ENCODE measurements at places on chromosomes 1 and 21. TPM values are rescaled to one million over a fixed set of nuclear protein-coding genes. Genes with fewer than 3 reads are reported as not detected.

Gene KCNQ4
- 1.9 TPM for total RNA-seq

GRCh38 chr1:36411674-36412648 is 14.3 kb upstream of the LSM10 start:
- DNase-seq = no peak

Gene IGSF21
- 1.8 TPM for total RNA-seq

DNA sequence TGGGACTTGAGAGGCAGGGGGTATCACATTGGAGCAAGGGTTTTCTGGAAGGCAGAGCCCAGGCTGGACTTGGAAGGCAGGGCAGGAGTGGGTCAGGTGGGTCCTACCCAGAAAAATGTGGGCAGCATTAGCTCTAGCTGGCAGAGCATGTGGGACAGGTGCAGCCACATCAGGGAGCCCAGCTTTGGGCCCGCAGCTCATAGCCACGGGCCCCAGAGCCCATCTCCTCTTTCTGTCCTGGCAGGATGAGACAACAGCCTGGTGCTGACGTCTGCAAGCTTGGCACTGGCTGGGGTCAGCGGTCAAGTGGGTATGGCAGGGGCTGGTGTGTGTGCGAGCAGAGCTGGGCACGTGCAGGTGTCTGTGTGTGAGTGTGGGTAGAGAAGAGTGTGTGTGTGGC is 154.7 kb downstream of the GRIK3 start:
- no peak for DNase-seq

DNA sequence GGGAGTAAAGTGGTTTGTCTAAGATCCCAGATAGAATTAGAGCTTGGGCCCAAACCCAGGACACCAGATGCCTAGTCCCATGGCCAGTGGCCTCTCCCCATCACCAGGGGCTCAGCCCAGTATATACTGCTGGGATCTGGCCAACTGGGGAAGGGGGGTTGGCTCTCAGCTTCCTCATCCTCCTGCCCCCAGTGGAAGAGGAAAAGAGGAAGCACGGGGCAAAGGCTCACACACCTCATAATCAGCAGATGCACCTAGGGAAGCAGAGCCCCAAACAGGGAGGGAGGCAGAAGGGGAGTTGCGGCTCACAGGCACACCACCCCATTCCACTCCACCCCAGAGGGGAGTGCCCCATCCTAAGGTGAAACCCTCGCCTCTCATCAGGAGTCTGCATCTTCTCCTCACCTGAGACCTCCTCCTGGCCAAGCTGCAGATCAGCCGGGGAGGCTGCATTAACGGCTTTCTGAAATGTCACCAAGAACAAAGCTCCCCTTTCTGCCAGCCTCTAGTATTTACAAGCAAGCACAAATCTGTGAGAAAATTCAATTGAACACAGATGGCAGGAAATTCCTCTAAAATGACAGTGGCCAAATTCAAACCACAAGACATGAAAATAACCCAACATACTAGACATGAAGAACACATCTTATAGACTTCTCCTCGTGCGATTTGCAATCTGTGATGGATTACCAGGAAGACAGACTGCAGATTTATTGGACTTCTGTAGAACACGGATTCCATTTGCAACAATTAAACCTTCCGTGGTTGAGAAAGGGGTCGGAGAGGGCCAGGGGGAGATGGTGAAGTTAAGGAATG is 82.8 kb downstream of the GLIS1 start:
- DNase-seq = no peak

- no peak for DNase-seq
Observed at GRCh38 chr1:231125972-231126580, 35.8 kb upstream of the TRIM67 start.

DNA sequence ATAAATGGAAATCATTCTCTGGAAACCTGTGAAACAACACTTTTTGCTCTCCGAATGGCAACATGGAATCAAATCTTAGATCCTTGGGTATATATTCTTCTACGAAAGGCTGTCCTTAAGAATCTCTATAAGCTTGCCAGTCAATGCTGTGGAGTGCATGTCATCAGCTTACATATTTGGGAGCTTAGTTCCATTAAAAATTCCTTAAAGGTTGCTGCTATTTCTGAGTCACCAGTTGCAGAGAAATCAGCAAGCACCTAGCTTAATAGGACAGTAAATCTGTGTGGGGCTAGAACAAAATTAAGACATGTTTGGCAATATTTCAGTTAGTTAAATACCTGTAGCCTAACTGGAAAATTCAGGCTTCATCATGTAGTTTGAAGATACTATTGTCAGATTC is 45.7 kb downstream of the PTGFR start:
- DNase-seq = no peak

- no peak for DNase-seq
Observed at GRCh38 chr1:152623203-152623844, 421 bp upstream of the LCE3A start.

DNA sequence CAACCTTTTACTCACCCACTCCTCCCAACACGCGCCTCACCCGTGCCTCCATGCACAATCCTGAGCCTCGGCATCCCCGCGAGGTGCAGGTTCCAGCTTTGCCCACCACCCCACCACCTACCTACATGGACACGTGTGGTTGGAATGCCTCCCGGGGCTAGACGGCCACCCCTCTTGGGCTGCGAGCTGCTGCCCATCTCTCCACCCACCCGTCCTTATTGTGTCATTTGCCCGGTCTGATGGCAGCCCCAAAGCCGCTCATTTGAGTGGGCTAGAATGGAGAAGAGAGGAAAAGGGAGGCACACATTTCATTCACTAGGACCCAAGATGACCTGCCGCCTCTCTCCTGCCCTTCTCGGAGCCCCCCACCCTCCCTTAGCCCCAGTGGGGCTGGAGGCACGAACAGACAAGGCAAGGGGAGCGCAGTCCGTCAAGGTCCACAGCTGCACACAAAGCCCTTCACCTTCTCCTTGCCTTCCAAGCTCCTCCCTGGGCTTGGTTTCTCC is 785 bp downstream of the ZNF697 start:
- DNase-seq = peak; percentile 44

Gene JMJD4
- total RNA-seq = 8.0 TPM

Gene FCMR
- 6.2 TPM for total RNA-seq

DNA sequence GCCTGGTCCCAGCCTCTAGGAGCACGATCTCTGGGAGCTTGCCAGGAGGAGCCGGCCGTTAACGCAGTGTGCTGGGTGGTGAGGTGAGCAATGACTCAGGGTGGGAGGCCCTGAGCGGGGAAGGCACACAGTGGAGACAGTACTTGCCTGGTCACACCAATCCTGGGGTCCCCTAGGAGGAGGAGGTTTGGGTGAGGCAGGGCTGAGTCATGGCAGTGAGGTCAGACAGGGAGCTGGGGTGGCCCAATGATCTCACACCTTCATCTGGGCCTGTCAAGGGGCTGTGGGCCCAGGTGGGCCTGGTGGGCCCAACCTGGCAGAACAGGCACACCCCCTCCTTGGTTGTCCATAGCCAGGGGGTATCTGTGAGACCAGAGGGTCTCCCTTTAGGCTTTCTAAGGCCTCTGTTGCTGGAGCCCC is 8.6 kb upstream of the EDN2 start:
- DNase-seq = peak; percentile 34

Gene TIMM17A
- total RNA-seq = 79.0 TPM

DNA sequence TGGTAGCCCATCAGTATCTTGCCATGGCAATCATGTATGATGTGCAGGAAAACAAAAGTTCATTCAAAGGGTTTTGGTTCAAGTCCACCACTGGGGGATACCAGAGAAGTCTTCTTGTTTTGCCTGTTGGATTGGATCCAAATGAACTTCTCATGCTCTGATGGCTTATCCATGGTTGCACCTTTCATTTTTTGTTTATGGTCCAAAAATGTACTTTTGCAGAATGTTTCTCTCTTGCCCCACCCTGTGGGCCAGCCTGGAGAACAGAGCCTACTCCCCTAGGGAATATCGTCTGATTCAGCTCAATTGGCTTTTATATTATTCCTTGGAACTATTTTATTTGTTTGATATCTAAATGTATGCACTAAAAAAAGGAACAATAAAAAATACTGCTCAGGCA is 20.1 kb upstream of the CLCA1 start:
- no peak for DNase-seq

DNA sequence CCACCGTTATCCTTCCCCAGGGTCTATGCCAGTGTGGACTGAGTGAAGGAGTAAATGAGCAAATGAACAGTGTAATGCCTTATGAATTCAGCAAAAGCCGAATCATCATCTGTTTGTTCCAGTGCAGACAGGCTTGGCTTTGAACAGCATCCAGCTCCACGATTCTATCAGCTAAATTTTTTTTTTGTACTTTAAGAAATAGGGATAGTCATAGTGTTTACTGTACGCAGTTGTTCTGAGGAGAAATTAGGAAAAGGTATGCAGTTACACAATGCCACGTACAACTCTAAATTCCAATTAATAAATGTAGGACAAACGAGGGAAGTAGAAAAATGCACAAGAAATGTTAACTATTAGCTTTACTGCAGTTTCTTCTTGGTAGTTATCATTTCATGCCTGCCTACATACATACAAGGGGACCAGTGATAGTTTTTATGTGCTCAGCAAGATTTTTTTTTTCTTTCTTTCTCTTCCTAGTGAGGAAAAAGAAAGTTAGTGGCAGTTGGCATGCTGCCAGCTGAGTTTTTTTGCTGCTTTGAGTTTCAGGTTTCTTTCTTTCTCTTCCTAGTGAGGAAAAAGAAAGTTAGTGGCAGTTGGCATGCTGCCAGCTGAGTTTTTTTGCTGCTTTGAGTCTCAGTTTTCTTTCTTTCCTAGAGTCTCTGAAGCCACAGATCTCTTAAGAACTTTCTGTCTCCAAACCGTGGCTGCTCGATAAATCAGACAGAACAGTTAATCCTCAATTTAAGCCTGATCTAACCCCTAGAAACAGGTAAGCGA is at the start of gene IFI44L:
TSS of gene IFI44L (plus strand) at position 646 of the 777 bp plus-strand sequence. CDS start 7,468 bp downstream, outside the sequence.
- peak; percentile 33 for DNase-seq

Gene TMEM125
- total RNA-seq = not detected

GRCh38 chr21:44875316-44875700 is 1.8 kb upstream of the PTTG1IP start:
- peak; percentile 6 for DNase-seq

Gene IFNLR1
- total RNA-seq = 3.7 TPM
